HL-60 (cell line): ENCODE measurements at places on chromosomes 6 and 20.
A peak's percentile ranks its signal among the peaks of the same experiment; 100 is the strongest.

GRCh38 chr6:10582774-10583508 is 61.8 kb downstream of the GCNT2 start:
- no peak for DNase-seq

DNA sequence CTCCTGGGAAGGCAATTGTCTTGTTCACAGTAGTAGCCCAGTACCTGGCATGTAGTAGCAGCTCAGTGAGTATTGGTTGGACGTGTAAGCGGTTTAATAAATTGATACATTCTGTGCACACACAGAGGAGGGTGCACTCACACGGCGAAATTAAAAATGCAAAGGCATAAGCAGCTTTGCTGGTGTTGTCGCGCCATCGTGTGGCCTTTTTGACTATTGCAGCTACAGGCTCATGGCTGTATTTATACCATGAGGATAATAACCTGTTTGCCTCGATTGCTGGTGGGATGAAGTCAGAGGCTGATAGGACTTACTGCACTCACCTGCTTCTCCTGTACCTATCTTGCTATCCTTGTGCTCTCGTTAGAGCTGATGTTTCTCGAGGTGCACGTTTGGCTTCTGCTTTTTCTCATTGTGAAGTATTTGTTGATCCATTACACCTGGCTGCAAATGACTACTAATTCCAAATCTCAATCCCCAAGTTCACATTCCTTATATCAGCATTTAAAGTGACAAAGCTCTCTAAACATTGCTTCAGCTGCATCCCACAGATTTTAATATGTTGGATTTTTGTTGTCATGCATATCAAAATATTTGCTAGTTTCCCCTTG is 61.5 kb downstream of the TBXT start:
- DNase-seq, result peak; percentile 54

DNA sequence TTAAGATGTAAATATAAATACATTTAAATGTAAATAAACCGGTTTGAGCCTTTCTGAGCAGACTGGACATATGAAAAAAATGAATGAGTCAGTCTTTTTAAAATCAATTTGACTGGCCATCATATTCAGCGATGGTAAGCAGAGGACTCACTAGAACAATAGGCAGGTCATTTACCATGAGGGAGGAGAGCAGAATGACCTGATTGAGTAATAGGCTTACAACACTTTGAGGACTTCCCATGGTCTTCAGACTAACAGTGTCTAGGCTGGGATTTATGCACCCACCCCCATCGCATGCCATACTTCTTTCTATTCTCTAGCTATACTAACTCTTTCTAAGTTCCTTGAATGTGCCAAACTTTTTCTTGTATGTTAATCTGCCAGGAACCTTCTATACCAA is 241.9 kb upstream of the RAB32 start:
- no peak for DNase-seq

DNA sequence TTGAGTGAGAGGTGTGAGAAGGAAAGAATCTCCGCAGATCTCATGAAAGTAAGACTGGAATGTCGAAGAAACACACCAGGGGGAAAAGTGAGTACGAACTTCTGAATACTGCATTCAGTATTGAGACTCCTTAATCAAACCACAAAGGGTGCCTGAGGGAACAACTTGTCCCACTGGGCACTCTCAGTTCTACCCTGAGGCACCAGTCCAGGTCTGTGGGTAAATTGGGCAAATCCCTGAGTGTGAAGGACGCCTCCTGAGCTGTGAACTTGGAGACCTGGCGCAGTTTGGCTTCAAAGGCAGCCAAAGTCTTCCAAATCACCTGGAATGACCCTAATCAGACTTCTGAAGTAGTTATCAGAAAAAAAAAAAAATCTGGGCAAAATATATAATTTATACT is 329.7 kb downstream of the BTBD9 start:
- DNase-seq, result no peak

DNA sequence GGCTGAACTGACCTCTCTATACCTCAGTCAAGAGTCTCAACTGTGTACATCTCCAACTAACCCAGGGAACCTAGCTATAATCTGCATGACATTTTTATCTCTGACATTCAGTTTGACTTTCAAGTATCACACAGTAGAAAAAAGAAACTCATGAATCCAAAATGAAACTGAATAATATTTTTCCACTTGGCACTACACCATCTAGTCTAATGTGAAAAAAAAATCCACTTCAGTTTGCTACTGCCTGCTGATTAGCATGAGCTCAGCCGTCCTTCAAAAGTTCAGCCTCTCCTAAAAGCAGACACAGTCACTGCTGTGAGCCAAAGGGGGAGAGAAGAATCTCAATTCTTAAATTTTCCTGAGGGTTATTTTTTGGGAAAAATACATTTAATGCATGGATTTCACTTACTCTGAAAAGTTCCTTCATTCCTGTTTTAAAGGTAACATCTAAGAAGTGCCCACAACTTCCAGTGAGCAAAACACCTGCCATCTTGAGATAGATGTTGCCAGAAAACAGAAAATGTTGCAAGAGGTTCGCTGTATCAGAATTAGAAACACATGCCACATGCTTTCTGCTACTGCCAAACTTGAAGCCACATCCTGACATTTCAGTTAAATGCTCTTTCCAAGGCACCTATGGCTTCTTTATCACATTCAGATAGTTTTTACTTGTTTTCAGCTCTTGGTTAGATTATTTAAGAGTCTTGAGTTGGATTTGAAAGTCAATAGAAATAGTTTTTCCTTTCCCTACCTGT is 95.4 kb downstream of the MKKS start:
- DNase-seq, result no peak

- no peak for DNase-seq
These were observed 1164.7 kb upstream of the MAP3K7 start for GRCh38 chr6:91751526-91751925.

DNA sequence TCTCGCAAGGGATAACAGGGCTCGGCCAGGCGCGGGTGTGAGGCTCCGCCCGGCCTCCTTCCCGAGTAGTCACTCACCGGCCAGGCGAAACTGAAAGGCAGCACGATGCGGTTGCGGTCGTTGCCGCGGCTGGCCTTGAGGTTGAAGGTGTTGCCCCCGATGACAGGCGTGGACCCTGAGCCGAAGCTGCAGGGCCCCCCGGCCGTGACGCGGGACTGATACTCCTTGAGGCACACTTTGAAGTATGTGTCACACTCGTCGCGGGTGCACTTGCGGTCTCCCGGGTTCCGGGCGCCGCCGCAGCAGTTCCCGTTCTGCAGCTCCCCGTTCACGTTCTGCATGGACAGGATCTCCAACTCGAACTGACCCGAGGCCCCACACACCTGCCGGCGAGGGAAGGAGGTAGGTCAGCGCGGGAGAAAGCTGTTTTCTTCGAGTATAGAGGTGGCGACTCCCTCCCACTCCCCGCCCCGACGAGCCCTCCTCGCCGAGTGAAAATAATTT is 1.1 kb downstream of the JAG1 start:
- peak; percentile 78 for DNase-seq

DNA sequence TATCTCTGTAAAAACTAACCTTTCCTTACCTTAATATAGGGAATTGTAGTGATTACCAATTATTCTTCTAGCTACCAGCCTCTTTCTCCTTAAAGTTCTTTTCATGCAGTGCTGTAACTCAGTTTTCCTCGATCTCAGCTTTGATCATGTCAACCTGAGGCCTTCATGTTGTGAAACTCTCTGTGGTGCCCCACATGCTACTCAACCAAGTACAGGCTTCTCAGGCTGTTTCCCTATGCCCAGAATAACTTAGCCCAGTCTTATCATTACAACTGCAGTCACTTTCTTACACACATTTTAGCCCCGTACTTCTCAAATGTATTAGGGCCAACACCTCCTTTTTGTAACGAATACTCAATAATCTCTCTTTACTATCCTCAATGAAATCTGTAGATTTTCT is 90.1 kb upstream of the SUPT3H start:
- DNase-seq, result peak; percentile 45

DNA sequence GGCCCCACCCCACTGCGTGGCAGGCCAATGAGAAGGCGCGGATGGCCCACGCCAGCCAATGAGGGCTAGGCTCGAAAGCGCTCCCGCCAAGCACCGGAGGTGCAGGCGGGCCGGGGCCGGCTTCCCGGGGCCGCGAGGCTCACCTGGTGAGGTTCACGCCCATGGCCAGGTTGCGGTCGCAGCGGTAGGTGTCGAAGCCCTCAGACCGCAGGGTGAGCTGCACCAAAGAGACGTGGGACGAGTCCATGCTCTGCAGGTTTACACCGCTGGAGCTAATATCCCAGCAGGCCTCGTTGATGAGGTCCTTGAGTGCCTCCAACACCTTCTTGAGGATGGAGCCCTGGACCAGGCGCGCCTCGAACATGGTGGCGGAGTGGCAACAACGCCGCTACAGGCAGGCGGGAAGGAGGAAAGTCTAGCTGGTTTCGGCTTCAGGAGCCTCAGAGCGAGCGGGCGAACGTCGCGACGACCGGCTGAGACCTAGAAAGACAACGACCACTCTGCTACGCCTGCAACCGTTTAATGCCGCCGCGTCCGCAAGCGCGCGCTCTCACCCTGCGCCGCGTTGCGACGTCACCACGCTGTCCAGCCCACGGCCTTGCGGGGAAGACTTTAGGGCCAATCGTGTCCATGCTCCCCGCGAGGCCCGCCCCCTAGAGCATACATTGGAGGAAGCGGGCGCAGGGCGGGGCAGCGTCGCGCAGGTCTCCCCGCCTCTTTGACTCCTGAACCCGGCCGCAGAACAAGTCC is at the start of gene PCNA:
PCNA (minus strand) TSS at position 524 of the 750 bp plus-strand sequence; CDS start at position 364, 160 bp downstream.
- DNase-seq, result peak; percentile 98
